DND-41 (cell line): ENCODE measurements at places on chromosomes 2 and 18.

DNA sequence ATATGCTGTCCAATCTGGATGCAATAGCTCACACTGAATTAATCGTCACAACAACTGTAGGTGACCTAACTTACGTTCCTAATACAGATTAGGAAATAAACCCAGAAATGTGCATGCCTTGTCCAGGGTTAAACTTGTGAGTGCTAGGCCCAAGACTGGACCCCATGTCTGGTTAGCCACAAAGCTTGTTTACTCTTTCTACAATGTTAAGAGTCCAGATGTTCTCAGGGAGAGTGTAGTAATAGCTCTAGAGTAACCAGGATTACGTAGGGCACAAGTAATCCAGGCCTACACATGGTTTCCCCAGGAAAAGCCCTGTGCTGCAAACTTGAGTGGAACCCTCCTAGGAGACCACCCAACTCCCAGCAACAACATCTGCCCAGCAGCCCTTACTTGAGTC lies 26.2 kb downstream of the TRIB2 start:
- DNase-seq, result no peak

DNA sequence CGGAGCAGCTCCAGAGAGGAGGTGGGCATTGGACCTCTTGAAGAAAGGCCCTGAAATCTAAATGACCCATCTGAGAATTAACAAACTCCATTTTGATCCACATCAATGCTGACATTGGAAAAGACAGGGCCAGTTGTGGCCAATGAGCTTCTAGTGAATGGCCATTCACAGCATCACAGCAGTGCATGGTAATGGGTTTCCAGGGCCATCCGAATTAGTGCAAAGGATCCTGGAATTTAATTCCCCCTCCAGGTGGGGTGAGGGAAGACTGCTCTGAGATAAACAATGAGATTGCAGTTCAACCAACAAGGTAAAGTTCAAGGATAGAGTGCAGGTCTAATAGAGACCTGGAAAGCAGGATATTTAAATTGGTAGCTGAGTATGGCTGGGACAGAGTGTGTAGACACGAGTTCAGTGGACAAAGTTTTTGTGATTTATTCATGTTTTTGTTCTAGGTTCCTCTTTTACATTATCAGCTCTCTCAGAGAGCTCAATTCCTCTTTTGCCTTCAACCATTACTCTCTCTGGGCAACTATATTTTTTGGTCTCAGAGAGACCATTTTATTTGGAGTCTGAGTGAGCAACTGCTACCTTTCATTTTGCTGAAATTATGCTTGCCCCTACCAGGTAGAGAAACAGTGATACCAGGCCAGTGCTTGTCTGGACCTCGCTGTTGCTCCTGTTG lies 5.0 kb downstream of the TACR1 start:
- DNase-seq, result no peak

DNA sequence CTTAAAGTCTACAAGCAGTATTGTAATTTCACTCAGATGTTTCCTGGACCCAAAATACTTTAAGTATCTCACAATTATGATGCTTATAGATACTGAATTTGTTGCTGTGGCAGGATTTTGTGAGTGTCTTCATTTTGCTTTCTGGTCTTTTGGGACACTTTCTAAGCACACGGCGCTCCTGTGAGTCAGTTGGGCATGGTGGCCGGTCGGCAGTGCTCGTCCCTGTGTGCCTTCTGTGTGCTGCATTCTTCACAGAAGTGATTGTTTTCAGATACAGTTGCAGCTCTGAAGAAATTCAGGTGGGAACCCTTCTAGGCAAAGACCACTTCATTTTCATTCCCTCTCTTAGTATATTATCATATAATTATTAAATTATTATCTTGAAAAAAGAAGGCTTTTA lies 273.3 kb downstream of the ZNF407 start:
- DNase-seq, result no peak

DNA sequence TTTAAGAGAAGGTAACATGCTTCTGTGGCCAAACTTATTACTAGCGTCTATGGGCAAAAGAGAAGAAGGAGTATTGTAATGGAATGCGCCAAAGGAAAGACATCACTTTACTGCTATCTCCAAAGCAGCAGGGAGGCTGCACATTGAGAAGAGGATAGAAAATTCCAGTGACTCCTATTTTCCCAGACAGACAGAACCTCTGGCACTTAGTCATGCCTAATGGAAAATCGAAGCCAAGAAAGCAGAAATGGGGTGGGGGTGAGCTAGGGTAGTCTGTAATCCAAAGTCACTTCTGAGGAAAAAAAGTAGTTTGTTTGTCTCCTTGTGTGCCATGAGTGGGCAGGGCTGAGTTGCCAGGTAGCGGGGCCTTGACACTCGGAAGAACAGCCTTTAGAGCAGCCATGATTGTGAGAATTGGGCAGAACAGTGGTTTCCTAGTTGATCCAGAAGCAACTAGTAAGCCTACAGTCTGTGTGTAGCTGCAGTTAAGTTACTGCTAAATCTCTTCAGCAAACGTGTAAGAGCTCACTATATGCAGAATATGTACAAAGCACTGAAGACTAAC lies 79.4 kb upstream of the FOSL2 start:
- no peak for DNase-seq

DNA sequence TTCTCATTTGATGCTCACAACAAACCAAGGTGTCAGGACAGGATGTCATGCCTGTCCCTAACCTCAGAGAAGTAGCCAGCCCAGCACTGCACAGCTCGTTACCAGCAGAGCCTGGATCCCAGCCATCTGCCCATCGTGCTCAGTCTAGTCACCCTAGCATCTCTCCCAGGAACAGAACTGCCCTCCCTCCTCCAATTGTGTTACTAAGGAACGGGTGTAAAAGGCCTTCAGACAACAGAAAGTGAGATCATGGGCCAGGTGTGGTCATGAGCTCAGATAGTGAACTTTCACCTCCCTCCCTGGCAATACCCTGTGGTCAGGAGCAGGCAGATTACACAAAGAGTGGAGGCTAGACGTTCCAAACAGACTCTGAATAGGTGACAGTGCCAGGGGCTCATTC lies 111.8 kb upstream of the PPP1CB start:
- no peak for DNase-seq

- peak; percentile 35 for DNase-seq
Measured at GRCh38 chr2:74379851-74380789, at the start of gene DCTN1. Gene DCTN1, minus strand, starts transcription at chr2:74380311. Its CDS starts 274 bp downstream, at chr2:74380037.

DNA sequence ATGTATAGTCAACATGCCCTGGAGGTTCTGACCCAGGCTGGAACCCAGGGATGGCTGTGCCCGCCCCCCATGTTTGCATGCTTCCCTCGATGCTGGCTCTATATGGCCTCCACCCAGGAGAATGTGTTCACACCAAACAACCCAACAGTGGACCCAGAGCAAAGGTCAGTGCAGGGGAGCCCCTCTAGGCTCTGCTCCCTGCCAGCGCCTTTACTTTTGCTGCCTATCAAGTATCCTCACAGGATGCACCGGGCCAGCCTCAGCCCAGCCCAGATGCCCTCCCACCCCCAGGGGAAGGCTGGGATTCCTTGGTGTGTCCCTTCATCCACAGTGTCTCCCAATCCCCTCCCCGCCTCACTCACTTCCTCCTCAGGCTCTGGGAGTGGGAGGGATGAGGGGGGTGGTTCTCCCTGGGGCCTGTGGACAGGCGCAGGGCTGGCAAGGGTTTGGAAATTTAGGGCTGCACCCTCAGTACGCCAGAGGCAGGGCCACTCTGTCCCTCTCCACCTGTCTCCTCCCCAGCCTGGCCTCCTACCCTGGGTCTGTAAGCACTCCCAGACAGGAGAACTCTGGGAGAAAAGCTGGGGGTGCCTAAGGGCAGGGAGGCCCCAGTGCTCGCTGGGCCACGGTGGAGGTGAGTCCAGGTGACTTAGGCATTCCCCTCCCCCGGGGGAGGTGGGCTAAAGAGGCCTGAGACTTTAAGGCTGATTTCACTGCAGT lies 2.3 kb downstream of the ATP6V1B1 start:
- no peak for DNase-seq

DNA sequence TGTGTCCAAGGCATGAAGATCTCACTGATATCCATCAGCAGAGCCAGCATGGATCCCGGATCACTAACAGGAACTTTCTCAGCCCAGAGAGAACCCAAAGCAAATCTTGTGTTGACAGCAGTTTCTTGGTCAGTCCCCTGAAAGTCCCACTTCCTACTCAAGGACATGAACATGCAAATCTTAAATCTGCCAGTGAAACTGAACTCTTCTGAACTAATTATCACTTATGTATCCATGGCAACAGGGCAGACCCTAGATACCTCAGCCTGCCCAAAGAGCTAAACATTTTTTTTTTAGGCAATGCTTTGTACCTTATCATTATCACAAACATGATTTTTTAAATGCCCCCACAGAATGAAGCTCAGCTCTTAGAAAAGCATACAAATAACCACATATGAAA lies 127.8 kb upstream of the DDX18 start:
- no peak for DNase-seq

GRCh38 chr2:78486565-78486964 lies 538.9 kb upstream of the REG3G start:
- no peak for DNase-seq

- no peak for DNase-seq
Measured at GRCh38 chr18:51339856-51340255, 142.4 kb upstream of the MEX3C start.

GRCh38 chr2:101362777-101363176 lies 24.5 kb downstream of the CREG2 start:
- no peak for DNase-seq

DNA sequence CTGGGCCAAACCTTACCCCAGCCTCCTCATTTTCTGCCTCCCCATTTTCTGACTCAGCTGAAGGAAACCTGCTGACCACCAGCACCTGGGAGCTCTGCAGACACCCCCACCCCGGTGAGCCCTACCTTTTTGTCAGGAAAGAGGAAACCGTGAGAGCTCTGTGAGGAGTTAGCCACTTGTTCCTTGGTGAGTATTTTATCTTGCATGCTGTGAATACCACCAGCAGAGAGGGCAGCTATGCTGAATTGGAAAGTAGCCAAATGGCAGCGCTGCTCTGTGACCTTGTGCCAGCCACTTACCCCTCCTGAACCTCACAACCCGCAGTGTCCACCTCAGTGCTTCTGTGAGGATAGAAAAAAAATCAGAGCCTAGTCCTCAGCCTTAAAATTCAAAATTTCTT lies 2.5 kb downstream of the MPPE1 start:
- no peak for DNase-seq

DNA sequence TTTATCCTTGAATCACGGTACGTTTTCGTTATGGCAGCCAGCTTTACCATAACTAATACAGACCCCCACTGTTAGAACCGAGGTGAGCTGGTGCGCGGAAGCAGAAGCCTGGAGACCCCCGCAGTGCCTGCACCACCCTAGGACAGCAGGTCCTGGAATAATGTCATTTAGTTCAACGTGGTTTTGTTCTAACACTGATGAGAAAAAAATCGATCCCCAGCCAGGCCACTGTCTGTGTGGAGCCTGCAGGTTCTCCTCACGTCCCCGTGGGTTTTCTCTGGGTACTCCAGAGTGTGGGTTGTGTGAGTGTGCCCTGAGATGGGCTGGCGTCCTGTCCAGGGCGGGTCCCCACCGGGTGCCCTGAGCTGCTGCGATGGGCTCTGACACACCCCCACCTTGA lies 69.9 kb upstream of the ST3GAL5 start:
- no peak for DNase-seq

DNA sequence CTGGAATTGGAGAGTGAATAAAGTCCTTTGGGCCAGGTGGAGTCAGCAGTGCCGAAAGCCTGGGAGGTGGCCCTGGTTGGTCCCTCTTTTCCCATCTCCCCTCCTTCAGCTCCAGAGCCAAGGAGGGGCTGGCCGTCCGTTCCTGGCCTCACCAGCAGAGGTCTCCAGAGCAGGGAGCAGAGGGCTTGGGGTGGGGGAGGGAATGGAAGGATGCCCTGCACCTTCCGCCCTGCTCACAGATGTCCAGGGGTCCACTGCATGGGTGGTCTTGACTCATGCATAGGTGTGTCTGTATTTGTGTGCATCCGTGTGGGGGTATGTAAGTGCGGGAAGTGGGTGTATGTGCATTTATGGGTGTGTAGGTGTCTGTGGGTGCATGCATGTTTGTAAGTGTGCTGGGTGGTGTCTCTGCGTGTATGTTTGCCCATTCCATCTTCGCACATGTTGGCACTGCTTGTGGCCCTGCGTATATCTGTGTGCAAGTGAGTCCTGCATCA lies 201.8 kb downstream of the ZFP36L2 start:
- DNase-seq, result peak; percentile 71

DNA sequence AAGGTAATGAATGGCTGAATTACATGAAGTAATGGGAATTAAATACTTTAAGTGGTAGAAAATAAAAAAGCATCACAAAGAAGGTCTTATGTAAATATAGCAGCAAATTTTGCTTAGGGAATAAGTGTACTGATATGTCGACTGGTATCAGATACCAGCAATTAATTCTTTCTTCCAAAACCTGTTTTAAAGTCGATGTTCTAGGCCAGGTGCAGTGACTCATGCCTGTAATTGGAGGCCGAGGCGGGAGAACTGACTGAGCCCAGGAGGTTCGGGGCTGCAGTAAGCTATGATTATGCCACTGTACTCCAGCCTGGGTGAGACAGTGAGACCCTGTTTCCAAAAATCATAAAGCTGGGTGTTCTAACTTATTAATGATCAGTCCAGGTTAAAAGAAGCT lies 30.3 kb downstream of the SP3 start:
- no peak for DNase-seq

DNA sequence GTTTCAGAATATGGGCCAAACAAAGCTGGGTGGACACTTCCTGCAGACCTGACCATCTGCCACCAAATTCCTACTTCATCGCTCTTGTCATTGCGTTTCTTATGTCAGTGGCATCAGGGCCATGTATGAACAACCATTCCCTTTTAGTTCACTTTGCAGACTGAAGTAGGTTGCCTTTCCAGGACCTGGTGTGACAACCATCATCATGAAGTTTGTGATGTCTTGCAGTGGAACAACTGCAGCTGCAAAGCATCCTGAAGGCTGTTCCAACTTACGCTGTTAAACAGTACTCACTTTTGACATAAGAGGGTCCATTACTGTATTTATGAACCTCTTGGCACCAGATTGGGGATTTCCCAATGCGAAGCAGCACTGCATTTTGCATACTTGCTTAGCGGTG lies 511.6 kb downstream of the ARHGAP15 start:
- no peak for DNase-seq

DNA sequence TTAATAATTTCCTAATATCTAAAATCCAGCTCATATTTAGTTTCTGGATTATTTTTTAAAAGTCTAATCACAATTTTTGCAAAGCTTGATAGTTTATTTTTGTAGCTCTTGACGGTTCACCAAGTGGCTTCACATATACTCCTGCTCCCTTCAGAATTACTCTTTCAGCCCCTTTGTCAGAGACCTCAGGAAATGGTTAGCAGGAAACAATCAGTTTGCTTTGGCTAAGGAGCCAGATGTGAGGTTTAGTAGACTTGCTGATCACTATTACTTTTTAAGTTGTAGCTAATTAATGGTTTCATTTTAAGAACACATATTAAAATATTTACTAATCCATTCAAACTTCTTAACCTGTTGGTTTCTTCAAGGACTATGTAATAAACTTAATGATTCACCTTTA lies 2.3 kb downstream of the RBBP8 start:
- DNase-seq, result peak; percentile 19

DNA sequence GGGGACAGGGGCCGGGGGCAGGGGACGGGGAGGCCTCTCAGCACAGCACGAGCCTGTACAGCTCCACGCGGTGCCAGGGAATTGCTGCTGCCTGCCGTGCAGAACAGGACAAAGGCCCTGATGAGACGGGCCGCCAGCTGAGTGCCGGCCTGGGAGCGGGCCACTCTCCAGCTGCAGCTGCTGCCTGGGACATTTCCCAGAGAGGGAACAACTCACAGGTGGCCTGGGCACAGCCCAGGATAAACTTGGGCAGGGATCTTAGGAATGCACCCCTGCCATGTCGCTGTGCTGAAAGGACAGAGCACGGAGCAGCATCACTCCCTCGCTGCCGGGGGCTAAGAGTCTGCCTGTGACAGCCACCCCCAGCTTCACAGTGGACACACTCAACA lies 38.8 kb downstream of the CENPO start:
- DNase-seq, result no peak

- no peak for DNase-seq
Measured at GRCh38 chr18:34321066-34321465, 96.4 kb upstream of the NOL4 start.
